ENCODE measurements at places on chromosomes 2 and 18. TPM values are rescaled to one million over a fixed set of nuclear protein-coding genes. Genes with fewer than 3 reads are reported as not detected.

- DNase-seq: peak; percentile 44
These were observed 773 bp downstream of the MBP start for GRCh38 chr18:77131652-77132368.

Gene FHOD3
- not detected for total RNA-seq

DNA sequence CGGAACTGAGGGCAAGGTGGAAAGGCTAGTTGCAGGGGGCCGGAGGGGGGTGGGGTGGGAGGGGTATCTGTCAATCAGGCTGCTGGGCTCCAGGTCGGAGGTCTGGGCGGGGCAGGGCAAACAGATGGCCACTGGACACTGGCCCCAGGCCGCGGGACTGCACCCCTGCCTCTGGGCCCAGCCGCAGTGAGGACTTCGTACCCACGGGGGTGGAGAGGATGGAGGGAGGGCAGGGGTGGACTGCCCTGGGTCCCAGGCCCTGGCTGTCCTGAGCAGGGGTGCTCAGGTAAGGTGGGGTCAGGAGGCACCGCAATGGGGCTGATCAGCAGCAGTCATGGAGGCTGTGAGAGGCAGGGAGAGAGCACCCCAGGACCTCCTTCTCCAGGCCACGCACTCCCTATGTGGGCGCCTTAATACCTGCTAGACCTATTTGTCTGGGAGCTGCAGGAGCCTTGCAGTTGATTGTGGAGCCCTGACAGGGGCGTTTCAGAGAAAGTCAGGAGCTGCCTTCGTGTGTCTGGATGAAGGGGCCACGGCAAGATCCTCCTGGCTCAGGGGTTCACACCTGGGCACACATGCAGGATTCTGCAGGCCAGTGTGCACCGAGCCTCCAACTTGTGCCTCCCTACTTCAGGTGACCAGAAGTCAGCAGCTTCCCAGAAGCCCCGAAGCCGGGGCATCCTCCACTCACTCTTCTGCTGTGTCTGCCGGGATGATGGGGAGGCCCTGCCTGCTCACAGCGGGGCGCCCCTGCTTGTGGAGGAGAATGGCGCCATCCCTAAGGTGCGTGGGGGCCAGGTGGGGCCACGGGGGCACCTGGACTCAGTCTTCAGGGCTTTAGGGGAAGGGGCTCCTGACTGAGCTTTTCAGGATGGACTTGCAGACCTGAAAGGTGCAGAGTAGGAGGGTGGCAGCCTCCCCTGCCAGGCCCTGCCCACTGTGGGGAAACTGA lies 1.5 kb downstream of the CTDSP1 start:
- no peak for DNase-seq

Gene SNTG2
- not detected for total RNA-seq

- DNase-seq: no peak
These were observed 1118.3 kb upstream of the DDX18 start for GRCh38 chr2:116696223-116696622.

- no peak for DNase-seq
These were observed 141.4 kb upstream of the DOK6 start for GRCh38 chr18:69259282-69259681.

DNA sequence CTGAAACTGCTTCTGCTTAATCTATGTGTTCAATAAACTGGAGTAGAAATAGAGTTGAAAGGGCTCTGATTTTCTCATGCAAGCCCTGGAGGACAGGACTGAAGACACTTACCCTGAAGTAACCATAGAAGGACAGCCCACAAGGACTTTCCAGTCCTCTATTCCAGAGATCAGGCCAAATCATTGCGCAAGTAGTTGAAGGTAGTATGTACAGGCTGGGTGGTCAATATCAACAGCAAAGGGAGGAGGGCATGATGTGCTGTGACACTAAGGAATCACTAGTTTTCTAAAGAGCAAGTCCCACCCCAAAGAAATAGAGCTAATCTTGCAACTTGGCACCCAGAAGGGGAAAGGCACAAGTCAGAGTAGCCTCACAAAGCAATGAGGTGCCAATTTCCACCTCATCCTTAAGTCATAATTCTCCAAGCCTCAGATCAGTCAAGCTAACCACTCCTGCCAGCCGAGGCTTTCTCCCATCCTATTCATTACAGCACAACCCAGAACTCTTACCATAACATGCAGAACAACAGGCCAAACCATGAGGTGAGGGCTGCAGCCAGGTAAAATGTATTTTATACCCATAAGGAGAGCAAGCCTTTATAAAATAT lies 533.5 kb downstream of the TNS1 start:
- no peak for DNase-seq

GRCh38 chr2:239259173-239259572 lies 141.6 kb downstream of the HDAC4 start:
- no peak for DNase-seq

- DNase-seq: no peak
These were observed 173.4 kb downstream of the ANAPC1 start for GRCh38 chr2:111710613-111711012.

GRCh38 chr2:164761737-164762460 lies 79.7 kb downstream of the COBLL1 start:
- no peak for DNase-seq

- DNase-seq: no peak
These were observed 19.8 kb upstream of the GPR55 start for GRCh38 chr2:230944757-230945372.

DNA sequence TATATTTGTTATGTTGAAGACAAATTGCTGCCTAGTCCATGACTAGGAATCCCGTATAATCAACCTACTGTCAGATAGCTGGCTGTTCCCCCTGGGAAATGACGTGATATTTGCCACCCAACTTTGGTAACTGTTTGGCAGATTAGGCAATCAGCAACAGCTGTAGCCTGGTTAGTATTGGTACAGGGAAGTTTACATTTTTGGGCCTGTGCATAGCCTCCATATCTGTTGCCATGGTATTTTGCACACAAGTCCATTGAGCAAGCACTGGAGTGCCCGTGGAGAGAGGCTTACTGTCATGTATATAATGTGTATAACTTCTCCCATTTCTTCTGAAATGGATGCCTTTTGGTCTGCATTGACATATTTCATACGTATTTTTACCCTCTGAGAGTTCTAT lies 27.7 kb downstream of the BIRC6 start:
- DNase-seq: no peak

DNA sequence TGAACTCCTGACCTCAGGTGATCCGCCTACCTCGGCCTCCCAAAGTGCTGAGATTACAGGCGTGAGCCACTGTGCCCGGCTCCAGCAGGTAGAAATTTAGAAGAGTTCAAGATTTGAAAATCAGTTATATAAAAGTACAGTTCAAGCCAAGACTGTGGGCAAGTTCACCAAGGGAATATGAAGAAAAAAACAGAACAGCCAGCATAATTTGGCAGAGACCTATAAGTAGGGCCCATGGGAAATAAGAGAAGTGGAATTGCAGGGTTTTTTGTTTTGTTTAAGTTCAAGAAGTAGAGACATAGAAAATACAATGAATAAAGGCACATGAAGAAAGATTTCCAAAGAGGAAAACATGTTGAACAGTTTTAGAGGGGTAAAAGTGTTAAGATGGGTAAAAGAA lies 57.9 kb downstream of the BAZ2B start:
- DNase-seq: no peak

Measured in natural killer cell (primary cell).